ENCODE measurements at places on chromosomes 12 and 14. TPM values are rescaled to one million over a fixed set of nuclear protein-coding genes. Genes with fewer than 3 reads are reported as not detected.

Gene HSPA2
- total RNA-seq, result 1.1 TPM

DNA sequence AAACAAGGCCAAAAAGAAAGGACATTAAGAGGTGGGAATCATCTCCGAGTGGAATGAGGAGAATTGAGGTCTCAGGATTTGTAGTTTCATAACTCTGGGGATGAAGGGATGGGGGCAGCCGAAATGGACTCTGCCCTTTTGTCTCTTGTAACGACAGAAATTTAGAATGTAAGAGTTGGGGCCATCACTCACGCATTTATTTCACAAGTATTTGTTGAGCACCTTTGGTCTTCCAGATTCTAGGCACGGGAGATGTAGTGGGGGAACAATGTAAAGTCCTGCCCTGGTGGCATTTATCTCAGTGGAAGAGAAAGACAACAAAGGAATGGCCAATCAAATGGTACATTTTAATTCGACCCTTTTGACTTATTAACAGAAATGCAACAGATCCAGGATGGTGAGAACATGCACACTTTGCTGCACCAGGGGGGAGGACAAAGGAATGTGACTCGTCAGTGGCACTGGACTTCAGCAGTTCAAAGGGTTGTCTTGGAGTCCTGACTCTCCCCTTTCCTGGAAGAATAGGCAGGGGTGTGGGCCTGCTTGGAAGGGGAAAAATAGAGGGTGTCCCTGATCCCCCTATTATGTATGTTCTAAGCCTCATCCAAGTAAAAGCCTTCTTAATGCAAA, 102.0 kb downstream of the TMEM30B start:
- no peak for DNase-seq

Gene SRGAP1
- 0.96 TPM for total RNA-seq

DNA sequence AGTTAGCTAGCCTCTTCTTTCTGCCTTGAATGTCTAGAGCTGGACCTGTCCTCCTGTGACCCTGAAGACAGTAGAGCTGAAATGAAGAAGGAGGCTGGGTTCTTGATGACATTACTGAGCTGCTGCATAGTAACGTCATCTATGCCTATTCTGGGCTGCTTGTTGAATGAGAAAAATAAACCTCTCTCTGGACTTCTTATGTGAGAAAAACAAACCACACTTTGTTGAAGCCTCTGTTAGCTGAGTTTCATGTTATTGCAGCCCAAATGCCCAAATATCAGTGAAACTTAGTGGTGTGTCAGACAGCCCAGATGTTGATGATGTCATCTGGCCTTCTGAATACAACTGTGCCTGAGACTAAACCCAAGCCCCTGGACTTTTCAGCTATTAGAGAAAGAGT, 67.0 kb upstream of the MAX start:
- DNase-seq, result peak; percentile 91

DNA sequence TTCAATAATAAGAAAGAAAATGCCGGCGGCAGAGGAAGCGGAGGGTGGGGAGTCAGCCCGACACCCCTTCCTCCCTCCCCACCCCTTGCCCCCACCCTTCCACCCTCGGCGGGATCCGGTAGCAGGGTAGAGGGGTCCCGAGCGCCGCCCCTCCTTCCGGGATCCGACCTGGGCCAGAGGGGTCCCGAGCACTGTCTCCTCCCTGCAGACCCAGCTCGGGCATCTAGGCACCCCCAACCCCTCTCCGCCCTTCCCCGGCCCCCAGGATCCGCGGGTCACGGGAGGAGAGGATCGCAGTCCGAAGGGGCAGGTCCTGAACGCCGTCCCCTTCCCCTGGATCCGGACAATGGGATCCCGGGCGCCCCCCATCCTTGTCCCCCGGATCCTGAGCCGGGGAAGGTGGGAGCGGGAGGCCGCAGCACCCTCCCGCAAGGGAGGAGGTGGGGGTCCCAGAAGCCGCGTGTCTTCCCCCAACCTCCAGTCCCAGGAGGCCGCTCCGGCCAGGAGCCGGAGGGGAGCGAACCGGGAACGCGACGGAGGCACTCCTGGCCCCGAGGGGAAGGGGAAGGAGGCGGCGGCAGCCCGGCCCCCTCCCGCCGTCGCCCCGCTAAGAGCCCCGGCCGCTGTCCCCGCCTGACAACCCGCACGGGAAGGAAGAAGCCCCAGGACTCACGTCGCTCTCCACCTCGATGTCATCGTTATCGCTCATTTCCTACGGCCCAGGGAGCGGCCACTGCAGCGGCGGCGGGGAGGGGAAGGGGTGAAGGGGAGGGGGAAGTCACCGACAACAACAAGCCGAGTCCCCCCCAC, 481 bp downstream of the MAX start:
- no peak for DNase-seq

All from GM12878 (cell line).